Urothelium cell line (cell line): ENCODE measurements at places on chromosomes 3 and 15.

DNA sequence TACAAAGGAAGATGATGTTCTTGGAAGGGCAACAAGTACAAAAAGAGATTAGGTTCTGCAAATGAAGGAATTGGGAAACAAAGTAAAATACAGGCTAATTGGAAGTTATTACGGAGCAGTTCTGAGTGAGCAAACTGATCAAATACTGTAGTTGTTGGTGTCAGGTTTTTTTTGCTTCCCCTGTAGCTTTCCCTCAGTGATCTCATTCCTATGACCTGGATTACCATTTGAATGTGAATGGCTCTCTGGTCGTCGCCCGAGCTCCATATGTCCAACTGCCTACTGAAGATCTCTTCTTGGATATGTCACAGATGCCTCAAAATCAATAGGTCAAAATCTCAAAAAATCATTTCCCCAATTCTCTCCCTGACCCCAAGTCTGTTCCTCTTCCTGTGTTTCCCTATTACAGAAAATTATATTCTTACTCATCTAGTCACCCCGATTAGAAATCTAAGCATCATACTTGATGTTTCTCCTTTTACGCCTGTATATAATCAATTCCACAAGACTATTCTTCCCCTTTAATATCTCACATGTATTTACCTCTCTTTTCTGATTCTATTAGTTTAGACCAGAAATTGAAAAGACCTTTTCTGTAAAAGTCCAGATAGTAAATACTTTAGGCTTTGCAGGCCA, 29.0 kb downstream of the GOLM2 start:
- DNase-seq, result no peak

DNA sequence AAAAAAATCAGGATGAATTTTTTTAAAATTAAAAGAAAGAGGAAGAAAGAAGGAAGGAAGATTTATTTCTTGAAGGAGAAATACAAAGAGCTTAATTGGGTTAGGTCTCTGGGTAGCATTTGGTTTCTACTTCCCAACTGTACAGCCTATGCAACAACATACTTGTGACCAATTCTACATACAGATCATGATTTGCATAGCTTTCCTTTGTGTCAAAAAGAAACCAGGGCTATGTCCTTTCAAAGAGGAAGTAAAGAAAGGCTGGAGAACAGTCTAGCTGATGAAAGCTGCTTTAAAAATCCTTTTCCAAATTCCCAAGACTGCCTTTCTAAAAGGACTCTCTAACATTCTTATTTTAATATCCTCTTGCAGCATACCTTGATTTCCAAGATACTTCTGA, 6.1 kb upstream of the HGD start:
- DNase-seq, result no peak

GRCh38 chr3:178706411-178706810, 170.2 kb downstream of the KCNMB2 start:
- DNase-seq, result no peak

GRCh38 chr3:25144430-25144829, 283.6 kb upstream of the RARB start:
- no peak for DNase-seq

DNA sequence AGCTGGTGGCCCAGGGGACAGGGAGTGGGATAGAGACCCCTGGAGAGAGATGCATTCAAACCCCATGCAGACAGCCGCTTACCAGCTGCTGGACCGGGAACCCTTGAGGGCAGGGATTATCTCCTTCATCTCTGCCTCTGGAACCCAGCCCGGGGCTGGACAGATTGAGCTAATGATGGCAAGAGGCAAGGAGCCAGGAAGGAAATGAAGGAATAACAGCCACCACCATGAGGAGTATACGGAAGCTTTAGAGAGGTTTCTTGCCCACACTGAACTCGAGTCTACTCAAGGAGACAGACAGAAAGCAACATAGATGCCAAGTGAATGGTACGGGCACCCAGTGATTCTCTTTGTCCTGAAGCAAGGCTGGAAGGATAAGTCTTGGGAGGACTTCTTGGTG, 23.2 kb downstream of the HAPLN3 start:
- no peak for DNase-seq

- no peak for DNase-seq
Measured at GRCh38 chr15:46618984-46619383, 984.2 kb downstream of the SQOR start.

GRCh38 chr3:194399874-194400411, 877 bp upstream of the GP5 start:
- DNase-seq, result no peak
